ENCODE measurements at places on chromosomes 13 and 19.
A peak's percentile ranks its signal among the peaks of the same experiment; 100 is the strongest.

- DNase-seq, result no peak
Observed at GRCh38 chr13:108787700-108788414, 158.4 kb downstream of the MYO16 start.

GRCh38 chr19:40542202-40542859 lies 34.3 kb upstream of the SHKBP1 start:
- DNase-seq, result no peak

DNA sequence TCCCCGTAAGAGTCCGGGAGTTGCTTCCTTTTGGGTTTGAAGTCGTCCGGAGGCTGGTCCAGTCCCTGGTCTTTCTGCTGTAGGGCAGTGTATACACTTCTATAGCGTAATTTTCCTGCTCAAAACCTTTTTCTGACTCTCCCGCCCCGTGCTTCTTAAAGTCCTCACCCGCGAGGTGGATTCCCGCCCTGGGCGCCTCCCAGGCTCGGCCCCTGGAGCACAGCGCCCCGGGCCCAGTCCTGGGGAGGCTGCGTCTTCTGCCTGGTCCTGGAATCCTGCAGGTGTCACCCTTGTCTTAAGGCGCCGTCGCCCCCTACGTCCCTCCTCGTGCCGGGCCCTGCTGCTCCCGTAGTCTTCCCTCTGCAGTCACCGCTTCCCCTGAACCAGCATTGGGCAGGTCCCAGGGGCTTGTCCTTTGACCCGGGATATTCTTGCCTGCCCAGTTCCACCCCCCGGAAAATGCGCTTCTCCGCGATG lies 34.4 kb upstream of the ZNF808 start:
- DNase-seq, result no peak

DNA sequence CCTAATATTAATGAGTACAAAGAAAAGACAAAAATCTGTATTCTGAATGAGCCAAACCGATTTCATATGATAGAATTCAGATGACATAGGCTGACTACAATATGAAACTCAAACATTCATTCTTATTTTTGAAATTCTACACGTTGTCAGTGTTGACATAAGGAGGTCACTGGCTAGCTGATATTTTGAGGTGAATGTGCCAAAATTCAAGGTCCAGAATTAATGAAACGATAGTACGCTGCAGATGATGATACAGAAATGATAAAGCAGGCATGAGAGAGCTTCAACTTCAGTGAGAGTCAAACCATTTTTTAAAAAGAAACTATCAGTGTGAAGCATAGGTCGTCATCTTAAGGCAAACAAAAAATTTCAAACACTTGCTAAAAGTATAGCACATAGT lies 88.2 kb downstream of the FREM2 start:
- DNase-seq, result no peak

DNA sequence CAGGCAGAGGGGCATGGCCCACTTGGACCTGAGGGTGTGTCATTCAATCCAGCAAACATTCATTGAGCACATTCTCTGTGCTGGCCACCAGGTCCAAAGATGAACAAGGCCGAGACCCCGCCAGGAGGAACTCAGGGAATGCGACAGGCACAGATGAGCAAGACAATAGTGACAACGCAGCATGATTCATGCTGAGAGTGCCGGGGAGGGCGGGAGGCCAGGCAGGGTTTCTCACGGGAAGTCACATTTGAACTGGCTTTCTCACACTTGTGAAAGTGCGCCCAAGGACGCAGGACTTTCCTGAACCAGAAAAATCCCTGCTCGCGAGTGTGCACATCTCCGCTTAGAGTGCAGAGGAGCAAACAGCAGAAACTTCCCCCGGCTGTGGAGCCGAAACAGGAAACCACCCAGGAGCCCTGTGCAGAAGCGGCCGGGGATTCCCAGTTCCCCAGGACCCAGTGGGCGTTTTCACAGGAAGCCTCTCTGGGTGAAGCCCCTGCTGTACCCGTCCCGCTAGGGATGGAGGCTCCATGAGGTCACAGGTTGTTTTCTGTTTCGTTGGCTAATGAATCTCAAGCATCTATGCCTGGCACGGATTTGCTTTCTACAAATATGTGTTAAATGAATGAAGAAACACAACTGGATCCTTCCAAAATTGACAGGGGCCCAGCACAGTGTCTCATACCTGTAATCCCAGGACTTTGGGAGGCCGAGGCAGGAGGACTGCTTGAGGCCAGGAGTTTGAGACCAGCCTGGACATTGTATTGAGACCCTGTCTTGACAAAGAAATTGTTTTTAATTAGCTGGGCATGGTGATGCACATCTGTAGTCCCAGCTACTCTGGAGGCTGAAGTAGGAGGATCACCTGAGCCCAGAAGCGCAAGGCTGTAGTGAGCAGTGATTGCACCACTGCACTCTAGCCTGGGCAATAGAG lies 68.4 kb upstream of the TM9SF2 start:
- DNase-seq, result peak; percentile 86

DNA sequence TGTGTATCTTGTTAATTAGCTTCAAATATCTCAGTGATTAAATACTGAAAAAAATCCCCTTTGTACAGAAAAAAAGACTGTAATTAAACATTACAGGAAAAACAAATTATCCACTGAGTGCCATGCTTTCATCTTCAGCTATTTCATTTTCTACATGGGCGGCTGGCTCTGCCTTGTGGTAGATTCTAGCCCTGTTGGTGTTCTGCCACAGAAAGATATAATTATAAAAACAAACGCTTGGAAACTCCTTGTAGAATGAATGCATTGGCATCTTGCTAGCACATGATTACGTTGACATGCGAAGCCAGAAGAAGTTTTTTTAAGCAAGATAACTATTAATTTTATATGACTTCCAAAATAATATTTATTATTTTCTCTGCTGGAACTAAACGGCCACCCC lies 496.8 kb downstream of the MYO16 start:
- DNase-seq, result no peak

GRCh38 chr13:39335721-39336120 lies 267.3 kb downstream of the LHFPL6 start:
- no peak for DNase-seq

- no peak for DNase-seq
Observed at GRCh38 chr13:26362261-26362660, 108.3 kb downstream of the CDK8 start.

GRCh38 chr13:44874886-44875630 lies 114.2 kb downstream of the NUFIP1 start:
- DNase-seq, result no peak

DNA sequence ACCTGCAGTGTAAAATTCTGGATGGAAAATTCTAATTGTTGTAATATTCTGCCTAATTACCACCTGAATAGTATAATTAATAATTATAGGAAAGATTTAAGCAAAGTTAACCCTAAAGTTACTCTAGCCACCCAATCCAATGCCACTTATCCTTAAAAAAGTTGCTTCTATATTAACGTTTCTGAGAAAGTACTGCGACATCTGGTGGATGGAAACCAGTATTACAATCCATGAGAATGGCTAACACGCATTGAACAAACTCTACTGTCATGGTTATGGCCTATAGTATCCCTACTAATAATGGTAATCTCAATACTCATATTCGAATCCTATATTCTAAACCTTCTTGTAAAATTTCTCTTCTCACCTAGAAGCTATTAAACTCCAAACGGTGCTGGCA lies 1551.8 kb downstream of the SLITRK1 start:
- DNase-seq, result no peak

DNA sequence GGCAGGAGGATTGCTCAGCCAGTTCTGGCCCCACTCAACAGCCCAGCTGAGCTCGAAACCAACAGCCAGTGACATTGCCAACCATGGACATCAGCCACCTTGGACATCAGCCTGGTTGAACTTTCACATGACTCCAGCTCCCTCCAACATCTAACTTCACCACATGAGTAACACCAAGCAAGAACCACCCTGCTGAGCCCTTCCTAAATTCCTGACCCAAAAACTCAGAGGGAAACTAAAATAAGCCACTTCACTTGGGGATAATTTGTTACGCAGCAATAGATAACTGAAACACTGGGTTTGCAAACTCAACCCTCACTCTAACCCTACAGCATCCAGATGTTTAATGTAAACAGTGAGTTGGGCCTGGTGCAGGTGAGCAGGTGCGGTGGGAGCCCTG lies 10.7 kb upstream of the LRFN3 start:
- DNase-seq, result no peak

DNA sequence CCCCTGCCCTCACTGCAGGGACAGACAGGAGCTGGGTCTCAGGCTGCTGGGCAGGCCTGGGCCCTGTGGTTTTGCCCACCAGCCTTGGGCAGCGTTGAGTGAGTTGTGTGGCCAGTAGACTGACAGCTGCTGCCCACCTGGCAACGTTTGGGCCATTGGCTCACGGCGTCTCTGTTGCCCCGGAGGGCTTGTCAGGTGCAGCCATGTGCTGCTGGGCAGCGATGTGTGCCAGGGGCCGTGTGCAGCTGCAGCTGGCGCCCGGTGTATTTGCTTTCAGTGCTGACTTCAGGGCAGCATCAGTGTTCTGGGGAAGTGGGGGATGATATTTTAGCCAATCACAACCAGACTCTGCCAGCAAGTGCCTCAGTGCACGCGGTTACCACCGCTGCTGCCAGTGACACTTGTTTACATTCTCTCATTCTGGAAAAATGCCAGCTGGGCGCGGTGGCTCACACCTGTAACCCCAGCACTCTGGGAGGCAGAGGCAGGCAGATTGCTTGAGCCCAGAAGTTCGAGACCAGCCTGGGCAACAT lies 10.6 kb downstream of the FZR1 start:
- DNase-seq, result no peak

DNA sequence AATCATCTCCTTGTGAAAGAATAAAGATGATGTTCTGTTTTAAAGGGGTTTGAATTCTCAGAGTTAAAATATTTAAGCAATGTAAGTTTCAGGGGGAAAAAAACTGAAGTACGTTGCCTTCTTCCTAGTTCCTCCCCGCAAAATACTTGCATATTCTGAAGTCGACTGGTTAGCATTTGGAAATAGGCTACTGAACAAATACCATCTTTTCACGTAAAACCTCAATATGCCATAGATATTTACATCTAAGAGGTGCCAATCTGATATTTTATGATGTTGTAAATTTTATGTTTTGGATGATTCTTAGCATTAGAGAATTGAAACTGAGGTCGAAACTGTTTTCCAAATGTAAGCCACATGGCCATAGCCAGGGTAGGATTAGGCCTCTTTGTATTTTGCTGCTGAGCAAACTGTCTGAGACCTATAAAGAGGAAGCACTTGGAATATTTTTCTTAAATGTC lies 138.3 kb downstream of the FLT1 start:
- DNase-seq, result no peak

DNA sequence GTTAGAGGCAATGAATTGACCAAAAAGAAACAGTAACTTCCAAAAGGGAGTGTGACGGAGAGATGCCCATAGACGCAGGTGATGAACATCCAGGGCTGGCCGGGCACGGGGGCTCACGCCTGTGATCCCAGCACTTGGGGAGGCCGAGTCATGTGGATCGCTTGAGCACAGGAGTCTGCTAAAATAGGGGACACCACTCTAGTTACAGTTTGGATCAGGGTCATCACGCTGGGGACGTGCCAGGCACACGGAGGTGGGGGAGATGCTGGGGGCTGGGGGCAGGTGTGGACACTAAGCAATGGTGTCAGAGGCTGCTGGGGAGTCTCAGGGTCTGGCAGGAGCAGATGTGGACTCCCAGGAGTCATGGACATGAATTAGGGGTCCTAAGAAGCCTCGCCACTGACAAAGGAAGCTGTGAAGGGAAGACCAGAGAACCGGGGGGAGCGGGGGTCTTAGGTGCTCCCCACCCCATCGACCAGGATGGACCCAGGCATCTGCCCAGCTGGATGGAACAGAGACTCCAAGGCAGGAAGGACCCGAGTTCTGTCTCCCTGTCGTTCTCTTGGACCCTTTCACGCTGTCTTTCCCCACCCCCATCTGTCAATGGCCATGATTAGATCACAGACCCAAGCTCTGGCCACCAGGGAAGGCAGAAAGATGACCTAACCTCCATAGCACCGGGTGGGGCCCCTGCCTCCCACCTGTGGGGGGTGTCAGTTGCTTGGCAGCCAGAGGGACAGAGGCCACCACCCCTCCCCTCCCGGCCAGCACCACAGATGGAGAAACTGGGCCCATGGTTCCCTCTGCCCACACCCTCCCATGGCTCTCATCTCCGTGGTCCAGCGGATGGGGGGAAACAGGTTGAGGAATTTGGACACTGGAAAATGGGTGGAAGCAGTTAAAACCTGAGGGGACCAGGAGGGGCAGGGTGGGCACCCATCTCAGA lies 19.6 kb downstream of the CCDC8 start:
- no peak for DNase-seq

- DNase-seq, result no peak
Observed at GRCh38 chr13:28286263-28286662, 147.9 kb downstream of the PAN3 start.

- DNase-seq, result no peak
Observed at GRCh38 chr19:28403690-28404089, 809.3 kb downstream of the UQCRFS1 start.

DNA sequence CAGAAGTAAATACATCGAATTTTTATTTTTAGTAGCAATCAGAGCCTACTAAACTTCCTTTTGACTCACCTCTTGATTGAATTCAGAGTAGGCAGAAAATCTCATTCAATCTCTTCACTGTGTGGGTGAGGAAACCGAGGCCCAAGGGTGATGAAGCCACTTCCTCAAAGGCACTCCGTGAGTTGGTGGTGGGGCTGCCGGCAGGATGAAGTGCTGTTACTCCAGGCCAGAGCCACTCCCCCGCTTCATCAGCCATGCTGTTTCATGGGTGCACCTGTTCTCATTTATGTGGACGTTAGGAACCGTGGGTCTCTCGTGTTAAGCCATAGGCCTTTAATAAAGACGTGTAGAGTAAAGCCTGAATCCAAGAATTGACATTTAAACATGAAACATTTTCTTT lies 13.2 kb downstream of the ING1 start:
- DNase-seq, result no peak

DNA sequence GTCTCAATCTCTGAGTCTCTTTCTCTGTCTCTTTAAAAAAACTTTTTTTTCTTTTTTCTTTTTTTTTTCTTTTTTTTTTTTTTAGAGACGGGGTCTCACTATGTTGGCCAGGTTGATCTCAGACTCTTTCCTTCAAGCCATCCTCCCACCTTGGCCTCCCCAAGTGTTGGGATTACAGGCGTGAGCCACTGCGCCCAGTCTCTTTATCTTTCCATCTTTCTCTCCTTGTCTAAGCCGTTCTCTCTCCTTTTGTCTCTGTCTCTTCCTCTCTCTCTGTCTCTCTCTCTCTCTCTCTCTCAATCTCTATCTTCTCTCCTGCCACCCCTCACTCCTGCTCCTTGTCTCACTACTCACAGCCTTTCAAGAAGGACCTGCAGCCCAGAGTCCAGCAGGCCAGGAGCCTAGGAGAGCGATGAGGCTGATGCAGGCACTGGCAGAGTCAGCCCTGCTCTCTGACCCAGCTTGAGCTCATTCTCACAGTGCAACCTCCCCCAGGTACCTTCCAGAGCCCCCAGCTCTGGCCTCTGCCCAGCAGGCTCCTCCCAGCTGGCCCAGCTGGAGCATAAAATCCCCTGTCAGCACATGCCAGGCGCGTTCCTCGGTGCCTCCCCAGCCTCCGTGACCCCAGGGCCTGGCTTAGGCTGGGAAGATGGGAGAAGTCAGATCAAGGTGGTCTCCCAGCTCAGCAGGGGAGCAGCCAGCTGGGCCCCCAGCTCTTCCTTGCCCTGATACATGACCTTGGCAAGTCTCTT lies at the start of gene NPHS1:
Gene NPHS1 (minus strand): TSS at position 476 of the 752 bp plus-strand sequence. CDS start 667 bp downstream, outside the sequence.
- no peak for DNase-seq

- peak; percentile 1 for DNase-seq
Observed at GRCh38 chr13:24693862-24694471, 13.8 kb downstream of the ATP12A start.

GRCh38 chr13:37753776-37754175 lies 115.8 kb downstream of the TRPC4 start:
- DNase-seq, result no peak

GRCh38 chr13:112772929-112773328 lies 83.1 kb downstream of the ATP11A start:
- no peak for DNase-seq
